ENCODE measurements at places on chromosomes 2 and 18.

DNA sequence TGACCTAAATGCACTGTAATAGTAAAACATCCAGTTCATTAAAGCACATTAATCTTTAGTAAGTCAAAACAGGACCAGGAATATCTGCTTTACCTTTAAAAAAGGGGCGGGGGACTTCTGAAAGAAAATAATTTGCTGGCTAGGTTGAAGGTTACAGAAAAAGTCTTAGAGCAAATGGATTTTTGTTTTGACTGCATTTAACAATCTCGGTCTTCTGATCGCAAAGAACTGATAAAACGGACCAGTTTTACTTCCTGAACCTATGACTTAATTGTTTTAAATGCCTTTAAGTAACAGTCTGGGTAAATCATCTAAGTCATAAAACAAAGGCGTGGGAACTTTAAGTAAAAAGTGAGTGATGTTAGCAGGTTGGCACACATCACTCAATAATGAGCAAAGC lies 783 bp downstream of the BUB1 start:
- no peak for DNase-seq

GRCh38 chr2:151833984-151834383 lies 5.8 kb upstream of the ARL5A start:
- no peak for DNase-seq

DNA sequence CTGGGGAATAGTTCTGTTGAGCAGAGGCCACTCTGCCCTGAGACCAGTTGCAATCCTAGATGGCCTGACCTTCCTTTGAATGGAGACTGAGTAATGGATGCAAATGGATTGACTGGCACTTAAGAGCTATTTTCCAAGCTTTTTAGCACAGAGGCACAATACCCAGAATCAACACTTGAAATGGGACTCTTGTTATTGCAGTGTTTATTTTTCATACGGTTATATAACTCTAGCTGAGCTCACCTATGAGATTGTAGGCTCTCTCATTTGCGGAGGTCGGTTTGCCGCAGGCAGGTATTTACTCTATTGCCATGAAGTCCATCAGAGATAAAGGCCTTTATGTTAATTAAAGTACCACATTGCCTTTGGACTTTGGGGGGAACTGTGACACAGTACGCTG lies 422.3 kb upstream of the CELF4 start:
- DNase-seq = no peak

GRCh38 chr2:1674766-1675397 lies 69.4 kb downstream of the PXDN start:
- DNase-seq = no peak

DNA sequence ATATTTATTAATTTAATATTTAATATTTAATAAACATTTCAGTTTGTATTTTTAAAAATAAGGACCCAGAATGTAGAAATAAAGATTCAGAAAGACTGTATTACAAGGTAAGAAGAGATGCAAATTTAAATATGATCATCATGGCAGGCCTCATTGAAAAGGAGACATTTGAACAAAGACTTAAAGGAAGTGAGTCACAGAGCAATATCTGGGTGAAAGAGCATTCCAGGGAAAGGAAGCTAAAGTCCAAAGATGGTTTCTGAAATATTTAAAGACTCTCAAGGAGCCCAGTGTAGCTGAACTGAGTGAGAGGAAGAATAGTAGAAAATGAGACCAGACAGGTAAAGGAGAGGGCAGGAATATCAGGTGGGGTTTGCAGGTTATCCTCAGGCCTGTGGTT lies 5.9 kb downstream of the SCYGR4 start:
- no peak for DNase-seq

DNA sequence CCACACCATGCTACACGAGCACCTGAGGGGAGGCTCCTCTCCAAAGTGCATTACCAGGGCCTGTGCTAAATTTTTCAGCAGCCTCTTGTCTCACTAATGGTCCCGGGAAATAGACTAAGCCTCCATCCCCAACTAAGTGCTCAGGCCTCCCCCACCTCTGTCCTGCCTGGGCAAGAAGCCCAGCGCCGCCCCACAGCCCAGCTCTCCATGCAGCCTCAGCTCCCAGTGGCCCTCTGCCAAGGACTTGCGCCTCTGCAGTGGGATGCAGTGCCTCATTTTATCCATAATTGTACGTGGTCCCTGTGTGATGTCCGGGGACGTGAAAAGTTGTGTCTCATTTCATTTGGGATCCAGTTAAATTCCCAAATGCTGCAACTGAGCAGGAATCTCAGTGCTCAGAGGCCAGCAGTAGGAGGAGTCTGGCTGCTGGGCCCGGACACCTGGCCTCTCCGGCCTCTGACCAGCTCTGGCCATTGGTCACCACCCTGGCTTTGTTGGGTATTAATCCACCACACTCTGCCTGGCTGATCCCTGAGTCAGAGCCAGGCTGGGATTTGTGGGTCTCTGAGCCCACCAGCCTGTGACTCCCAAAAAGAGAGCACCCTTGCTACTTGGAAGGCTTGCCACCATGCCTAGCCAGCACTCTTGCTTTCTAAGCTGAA lies 11.4 kb upstream of the STEAP3 start:
- no peak for DNase-seq

GRCh38 chr18:23716516-23716915 lies 27.3 kb downstream of the LAMA3 start:
- no peak for DNase-seq

DNA sequence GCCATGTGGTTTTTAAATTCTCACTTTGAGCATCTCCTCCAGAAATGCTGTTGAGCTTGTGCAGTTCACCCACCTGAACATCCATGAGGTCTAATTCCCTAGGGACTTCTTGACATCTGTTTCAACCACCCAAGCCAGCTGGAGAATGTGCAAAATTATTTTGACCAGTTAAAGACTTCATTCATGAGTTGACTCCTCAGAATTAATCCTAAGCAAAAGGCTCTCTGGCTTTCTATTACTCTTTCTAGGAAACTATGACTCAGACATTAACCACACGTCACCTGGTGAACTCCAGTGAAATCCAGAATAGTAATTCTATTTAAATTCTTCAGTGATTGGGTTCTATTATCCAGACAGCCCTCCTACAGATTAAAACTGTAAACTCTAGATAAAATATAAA lies 247.5 kb downstream of the NBAS start:
- no peak for DNase-seq

GRCh38 chr18:63373161-63373560 lies 6.2 kb upstream of the KDSR start:
- DNase-seq = no peak

DNA sequence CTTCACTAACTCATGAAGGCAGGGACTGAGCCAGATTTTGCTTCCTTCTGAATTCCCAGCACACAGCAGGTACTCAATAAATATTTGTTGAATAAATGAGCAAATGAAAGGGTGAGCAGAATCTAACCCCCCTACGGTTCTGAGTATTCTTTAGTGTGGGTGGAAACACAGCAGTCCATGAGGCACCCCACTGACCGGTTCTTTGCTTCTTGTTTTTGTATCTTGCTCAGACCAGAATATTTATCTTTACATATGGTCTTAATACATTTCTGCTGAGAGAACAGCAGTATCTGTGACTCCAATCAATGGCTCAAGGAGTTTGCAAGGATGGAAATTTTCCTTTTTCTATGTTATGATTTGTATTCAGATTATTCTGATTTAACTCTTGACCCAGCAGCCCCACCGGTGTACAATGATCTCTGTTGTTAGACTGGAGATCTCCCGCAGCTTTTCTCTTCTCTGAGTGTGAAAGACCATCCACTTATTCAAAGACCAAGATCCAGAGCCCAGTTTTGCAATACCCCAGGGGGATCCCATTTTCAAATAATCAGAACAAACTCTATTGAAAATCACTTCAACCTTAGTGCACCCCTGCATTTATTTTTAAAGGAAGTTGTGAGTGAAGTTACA lies 506.5 kb upstream of the TNP1 start:
- DNase-seq = no peak

DNA sequence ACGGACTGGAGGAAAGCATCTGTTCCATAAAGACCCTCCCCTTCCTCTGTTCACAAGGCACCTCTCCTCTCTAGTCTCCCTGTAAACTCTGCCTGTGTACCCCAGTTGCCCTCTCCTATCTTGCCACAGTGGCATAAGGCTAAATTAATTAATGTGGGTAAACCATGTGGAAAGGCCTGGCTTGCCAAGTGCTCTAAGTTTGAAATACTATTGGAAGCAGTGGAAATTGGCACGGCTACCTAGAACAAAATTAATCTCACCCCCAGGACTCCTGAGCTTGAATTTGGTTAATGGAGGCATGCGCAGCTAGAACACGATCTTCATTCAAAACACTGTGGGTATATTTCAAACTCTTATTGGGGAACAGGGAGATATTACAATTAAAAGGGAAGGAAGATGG lies 19.2 kb upstream of the SLC14A2 start:
- no peak for DNase-seq

DNA sequence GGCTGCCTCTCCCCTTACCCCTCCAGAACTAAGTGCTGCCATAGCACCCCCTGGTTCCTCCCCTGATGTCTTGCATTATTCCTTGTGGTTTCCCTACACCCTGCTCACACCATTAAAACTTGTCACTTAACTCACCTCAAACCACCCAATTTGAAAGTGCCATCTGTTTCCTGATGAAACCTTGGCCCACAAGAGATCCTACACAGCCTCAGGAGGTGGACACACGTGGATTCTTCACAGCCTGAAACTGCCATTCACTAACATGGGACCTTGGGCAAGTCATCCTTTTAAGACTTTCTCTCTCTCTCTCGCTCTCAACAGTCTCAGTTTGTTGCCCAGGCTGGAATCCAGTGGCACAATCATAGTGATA lies 27.5 kb upstream of the FAM124B start:
- no peak for DNase-seq

- DNase-seq = peak; percentile 59
These were observed at the start of gene NRP2 for GRCh38 chr2:205682239-205682970. Gene NRP2 (plus strand): TSS chr2:205682501. CDS start chr2:205683291, 790 bp downstream.

- DNase-seq = no peak
These were observed 23.0 kb upstream of the ADAM17 start for GRCh38 chr2:9578467-9579235.

DNA sequence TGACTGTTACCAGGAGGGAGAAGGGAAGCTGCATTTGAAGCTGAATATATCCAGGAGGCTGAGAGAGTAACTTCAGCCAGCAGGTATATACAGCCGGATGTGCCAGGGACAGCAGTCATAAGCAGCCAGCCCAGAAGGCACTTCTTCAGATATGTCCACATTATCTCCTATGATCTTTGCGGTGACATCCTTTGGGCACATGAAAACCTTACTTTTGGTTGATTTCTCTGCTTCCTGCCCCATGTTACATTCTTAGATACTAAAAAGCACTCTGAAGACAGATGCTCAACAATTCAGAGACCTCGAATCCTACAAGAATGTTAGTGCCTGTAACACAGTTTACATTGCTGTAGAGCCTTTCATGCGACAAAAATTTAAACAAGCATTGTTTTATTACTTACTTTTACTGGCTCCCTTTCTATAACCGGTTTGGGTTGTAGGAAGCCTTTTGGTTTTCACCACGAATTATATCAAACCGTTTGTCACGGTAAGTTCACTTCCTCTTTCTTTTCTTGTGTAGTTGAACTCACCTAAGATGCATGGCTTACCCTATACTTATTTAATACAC lies 50.3 kb upstream of the TLK1 start:
- no peak for DNase-seq

DNA sequence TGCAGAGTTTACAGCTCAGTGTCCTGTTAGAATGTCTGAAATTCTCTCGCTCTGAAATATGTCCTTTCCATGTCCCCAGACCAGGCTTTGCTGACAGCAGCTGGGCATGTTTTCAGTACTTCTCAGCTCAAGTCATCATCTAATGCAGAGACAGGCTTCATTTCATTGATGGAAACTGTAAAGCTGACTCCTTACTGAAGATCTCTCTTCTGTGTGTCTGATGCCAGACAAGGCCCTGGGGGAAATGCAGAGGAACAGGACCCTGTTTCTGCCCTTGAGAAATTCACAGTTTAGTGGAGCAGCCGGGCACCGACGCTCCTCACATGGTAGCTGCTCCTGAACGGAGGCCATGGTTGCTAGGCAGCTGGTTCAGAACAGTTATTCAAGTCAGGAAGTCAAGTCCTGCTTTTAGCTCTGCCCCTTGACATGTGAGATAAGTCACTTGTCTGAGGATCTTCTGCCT lies 24.6 kb upstream of the FZD7 start:
- DNase-seq = no peak

- DNase-seq = no peak
These were observed 12.7 kb upstream of the CDH19 start for GRCh38 chr18:66616523-66616983.

- DNase-seq = no peak
These were observed 230.5 kb downstream of the PIK3C3 start for GRCh38 chr18:42185486-42185885.

GRCh38 chr2:119728421-119728820 lies 31.3 kb upstream of the PTPN4 start:
- DNase-seq = no peak

DNA sequence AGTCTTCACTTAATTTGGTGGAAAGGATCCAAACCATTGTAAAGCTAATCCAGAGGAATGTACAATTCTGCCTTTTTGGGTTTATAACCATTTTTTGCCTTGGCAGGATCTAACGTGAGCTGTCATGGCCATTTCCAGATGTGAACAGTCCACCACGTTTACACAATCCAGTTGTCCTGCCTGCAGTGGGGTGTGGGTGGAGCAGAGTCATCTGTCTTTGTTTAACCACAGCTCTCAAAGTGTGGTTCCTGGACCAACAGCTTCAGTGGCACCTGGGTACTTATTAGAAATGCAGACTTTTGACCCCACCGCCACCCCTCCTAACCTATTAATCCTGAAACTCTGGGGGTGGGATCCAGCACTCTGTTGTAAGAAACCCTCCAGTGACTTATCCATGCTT lies 35.9 kb downstream of the FHOD3 start:
- no peak for DNase-seq

GRCh38 chr2:188875104-188875503 lies 99.1 kb upstream of the COL3A1 start:
- no peak for DNase-seq

- DNase-seq = no peak
These were observed 25.4 kb downstream of the SESTD1 start for GRCh38 chr2:179239195-179239594.

DNA sequence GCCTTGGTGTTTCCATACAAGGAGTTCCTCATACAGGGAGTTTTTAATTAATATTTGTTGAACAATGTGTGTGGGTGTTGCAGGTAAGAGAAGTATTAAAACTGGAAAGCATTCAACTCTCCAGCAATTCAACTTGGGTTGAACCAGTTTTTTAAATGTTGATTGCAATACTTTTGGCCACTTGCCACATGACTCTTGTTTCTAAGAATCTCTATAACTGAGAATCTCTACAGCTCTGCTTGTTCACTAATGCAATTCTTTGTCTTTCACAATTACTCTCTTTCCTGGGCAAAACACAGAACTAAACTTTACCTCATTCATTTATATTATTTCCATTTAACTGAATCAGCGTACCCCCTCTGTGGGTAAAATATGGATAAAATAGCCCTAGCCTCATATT lies 429.4 kb downstream of the ARHGAP15 start:
- DNase-seq = no peak

GRCh38 chr18:79400091-79400590 lies 4.4 kb downstream of the NFATC1 start:
- peak; percentile 48 for DNase-seq

GRCh38 chr2:11058129-11058528 lies 97.1 kb upstream of the SLC66A3 start:
- no peak for DNase-seq

All from T47D (cell line).